ENCODE measurements at places on chromosomes 2 and 18.
A peak's percentile ranks its signal among the peaks of the same experiment; 100 is the strongest.

DNA sequence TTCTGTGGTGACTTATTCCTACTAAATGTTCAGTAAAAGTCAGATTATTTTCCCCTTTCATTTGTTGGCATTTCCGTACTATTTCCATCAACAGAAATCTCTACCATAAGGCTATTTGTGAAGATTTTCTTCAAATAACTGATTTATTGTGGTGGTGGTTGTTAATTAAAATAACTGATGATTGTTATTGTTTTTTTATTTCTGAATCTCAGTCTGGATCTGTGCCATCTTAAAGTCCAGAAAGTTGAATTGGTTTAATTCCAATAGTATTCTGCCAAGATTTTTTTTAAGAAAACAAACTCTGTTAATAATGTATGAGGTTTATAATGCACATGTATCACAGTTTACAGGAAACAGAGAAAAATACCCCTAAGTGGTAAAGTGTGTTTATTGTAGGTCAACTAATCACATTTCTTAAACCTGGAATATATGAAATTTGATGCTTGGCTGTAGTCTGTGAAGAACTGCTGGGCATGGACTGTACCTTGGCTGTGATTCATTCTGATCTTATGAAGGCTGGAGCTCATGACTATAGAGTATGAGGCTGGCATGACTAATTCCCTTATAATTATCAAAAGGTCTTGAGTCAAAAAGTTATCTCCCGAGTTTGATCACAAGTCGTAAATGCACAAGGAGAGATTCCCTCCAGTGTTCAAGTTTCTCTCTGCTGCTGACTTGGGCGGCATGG, 134.2 kb upstream of the RND3 start:
- no peak for DNase-seq

- DNase-seq, result no peak
Observed at GRCh38 chr2:3940661-3941060, 237.3 kb downstream of the DCDC2C start.

DNA sequence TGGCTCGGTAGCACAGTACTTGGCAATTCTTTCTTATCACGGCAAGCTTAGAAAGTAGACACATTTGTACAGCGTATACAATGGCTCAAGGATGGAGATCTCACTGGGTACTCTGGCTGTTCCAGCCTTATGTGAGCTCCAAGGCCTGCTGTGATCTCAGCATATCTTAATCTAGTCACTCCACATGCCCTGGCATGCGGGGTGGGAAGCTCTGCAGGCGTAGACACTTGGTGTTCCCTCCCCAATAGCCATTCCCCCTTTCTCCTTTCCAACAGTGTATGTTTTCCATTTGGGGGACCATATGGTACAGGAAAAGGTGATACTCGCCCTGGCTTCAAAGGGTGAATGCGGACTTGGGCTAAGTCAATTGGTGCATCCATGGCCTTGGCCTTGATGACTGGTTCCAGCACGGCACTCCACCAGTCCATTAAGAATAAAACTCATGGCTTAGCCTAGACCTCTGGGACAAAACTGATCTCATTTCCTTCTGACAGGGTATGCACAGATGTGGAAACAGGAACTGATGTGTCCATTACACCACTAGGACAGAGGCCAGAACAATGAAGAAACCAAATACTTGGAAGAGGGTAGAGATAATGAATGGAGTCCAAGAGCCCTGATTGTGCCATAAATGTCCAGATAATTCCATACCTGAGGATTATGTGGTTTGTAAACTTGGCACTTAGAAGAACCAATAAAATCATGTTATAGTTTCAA, 28.4 kb downstream of the TGIF1 start:
- no peak for DNase-seq

DNA sequence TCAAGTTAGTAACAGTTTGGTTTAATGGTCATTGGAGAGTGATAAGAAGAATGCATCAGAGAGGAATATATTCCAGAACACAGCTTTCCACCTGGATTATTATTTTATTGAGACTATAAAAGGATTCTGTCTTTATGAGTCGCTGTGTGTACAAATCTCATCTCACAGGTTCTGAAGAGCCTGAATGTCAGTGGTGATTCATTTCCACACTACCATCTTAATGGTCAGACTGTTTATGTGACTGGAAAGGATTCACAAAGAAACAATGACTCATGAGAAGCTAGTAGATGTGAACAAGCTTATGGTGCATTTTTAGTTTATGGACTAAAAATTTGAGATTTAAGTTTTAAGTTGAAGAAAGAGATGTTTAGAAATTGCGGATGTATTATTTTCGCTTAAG, 685.4 kb upstream of the NRXN1 start:
- no peak for DNase-seq

DNA sequence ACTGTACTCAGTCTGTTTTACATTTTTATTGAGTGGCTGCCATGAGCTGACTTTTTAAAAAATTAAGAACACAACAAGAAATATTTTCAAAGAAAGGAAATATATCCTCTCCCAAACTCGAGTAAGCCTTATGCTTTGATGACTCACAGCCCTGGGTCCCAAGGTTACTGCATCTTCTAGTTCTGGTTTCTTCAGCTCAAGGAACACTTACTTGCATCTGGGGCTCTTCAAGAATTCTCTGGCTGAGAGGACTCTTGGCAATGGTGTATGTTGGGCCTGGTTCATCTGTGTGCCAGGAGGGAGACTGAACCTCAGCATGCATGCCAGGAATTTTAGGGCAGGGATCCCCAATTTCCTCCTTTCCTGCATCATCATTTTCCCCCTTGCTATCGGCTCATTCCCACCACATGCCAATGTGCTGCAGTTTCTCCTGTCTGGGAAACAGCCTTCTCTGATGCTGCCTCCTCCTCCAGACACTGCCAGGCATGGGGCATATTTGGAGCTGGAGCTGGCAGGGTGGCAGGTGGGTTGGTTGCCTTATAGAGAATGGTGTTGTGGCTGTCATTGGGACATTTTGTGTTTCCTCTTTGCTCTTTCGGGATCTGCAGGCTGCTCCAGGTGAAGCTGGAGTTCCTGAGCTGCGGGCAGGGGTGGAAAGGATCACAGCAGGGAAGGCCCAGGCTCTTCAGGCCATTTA, 192.2 kb upstream of the HS6ST1 start:
- no peak for DNase-seq

- DNase-seq, result no peak
Observed at GRCh38 chr2:67309281-67309680, 87.9 kb upstream of the ETAA1 start.

DNA sequence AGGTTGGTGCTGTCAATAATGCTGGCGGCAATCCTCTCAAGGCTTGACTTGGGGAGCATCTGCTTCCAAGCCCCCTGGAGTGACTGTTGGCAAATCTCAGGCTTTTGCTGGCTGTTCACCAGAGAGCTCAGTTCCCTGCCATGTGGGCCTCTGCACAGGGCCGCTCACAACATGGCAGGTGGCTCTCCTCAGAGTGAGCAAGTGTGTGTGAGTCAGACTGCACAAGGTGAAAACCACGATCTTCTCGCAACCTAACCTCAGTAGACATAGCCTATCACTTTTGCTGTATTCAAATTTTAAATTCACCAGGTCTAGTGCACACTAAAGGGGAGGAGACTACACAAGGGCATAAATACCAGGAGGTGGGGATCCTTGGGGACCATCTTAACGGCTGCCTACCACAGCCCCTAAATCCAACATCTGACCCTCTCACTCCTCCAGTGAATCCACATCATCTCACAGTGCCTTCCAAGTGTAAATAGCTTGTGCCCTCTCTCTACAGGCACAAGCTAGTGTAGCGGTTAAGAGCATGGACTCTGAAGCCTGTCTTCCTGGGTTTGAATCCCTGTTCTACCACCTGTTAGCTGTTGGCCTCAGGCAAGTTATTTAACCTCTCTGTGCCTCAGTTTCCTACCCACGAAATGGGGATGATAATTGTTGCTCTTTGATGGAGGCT, 187.7 kb upstream of the CXCR4 start:
- DNase-seq, result peak; percentile 22

DNA sequence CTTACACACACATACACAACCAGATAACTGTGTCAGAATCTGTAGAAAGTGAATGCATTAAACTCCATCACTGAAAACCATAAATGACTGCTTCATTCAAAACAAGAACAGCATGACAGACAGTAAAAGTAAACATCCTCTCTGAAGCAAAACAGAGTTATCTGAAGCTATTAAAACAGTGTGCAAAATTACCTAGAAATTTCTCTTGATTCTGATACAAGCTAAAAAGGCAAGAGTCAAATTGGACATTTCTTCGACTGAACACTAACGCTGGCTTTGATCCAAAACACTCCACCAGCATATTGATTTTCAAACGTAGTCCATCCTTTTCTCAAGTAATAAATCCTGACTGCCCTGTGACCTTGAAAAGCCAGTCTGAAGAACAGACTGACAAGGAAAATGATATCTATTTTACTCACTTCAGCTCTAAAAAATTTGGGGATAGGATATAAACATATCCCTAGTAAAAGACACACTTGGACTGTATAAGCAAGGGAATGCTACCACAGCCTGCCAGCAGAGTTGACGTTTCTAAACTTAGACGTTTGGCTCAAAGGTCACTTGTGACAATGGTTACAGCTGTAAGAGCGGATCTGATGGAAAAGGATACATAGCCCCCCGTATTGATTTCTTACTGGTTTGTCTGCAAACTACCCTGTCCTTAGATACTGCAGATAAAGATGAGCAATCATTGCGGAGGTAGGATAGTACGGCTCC, 128.9 kb upstream of the ITGB6 start:
- no peak for DNase-seq

- DNase-seq, result no peak
Observed at GRCh38 chr2:172428832-172429210, 1.4 kb downstream of the ITGA6 start.

GRCh38 chr2:130259594-130259993, 61.4 kb upstream of the TUBA3E start:
- no peak for DNase-seq

GRCh38 chr18:21996351-21996826, 173.0 kb upstream of the GATA6 start:
- no peak for DNase-seq

- no peak for DNase-seq
Observed at GRCh38 chr2:28904295-28904694, 9.8 kb downstream of the WDR43 start.
